ENCODE measurements at places on chromosomes 1 and 21.

- DNase-seq, result no peak
Measured at GRCh38 chr21:42108554-42109340, 37.6 kb downstream of the UMODL1 start.

GRCh38 chr21:45847870-45848269 is 133.7 kb upstream of the COL6A1 start:
- no peak for DNase-seq

DNA sequence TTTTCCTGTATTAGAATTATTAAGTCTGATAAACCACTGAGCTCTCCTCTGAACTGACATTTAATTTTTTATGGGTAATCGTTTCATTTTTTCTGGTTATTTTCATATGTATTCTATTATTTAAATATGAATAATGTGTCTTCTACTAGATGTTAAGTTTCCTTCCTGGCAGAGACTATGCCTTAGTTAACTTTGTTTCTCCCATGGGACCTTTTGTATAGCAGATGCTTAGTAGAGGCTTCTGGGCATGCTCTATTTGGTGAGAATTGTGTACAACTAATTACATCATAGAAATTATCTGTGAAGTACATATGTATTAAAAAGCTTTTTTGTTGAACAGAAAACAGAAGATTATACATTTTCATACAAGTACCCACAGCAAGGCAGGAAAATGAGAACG is 23.4 kb downstream of the CTBS start:
- DNase-seq, result no peak

GRCh38 chr1:158101927-158102326 is 78.8 kb upstream of the CD1D start:
- DNase-seq, result no peak

DNA sequence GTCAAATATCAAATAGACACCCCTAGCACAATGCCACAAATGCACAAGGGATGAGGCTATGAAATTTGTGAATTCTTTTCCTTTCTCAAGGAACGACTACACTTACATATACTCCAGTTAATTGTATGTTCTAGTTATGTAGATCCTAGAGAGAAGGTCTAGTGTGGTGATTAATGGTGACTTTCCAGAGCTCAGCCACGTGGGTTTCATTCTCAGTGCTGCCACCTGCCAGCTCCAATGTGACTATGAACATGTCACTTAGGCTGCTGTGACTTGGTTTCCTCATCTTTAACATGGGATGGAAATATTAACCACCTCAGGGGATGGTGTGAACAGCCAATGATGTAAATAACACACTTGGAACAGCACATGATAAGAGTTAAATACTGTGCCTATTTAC is 138.3 kb downstream of the APP start:
- no peak for DNase-seq

- no peak for DNase-seq
Measured at GRCh38 chr1:83006271-83006670, 992.7 kb downstream of the TTLL7 start.

- no peak for DNase-seq
Measured at GRCh38 chr1:202649553-202650392, 60.5 kb downstream of the SYT2 start.

GRCh38 chr21:37266515-37267221 is 466 bp downstream of the VPS26C start:
- DNase-seq, result no peak

- DNase-seq, result no peak
Measured at GRCh38 chr1:31390071-31390470, 17.2 kb upstream of the FABP3 start.

DNA sequence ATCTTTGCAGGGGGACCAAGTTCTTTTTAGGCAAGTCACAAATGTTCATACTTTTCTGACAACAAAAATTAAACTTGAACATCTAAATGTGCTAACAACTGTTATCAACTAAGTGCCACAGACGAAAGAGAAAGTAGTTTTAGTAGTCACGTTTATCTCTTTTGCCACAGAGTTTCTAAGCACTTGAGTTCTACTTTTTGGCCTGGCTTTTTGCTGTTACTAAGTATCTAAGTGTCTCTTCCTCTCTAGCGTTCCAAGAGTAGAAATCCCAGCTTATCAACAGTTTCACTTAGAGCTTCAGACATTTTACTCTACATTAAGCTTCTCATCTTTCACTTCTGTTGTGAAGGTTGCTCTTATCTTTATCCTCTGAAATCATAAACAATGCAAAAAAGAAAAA is 34.2 kb downstream of the GATAD2B start:
- DNase-seq, result no peak

DNA sequence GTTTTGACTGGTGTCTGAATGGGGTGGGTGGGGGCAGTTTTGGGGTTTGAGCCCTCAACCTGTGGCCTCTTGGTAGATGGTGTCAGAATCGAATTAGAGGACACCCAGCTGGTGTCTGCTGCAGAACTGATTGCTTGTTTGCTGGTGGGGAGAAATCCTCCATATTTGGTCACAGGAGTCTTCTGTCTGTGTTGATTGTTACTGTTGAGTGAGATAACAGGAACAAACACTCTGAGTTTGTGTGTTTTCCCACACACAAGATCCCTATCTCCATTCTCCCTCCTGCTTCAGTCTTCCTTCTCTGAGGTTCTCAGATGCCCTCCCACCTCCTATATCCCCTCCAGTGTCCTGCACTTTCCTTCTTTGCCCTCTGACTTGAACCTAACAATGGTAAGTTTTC is 19.1 kb upstream of the CGN start:
- DNase-seq, result no peak

DNA sequence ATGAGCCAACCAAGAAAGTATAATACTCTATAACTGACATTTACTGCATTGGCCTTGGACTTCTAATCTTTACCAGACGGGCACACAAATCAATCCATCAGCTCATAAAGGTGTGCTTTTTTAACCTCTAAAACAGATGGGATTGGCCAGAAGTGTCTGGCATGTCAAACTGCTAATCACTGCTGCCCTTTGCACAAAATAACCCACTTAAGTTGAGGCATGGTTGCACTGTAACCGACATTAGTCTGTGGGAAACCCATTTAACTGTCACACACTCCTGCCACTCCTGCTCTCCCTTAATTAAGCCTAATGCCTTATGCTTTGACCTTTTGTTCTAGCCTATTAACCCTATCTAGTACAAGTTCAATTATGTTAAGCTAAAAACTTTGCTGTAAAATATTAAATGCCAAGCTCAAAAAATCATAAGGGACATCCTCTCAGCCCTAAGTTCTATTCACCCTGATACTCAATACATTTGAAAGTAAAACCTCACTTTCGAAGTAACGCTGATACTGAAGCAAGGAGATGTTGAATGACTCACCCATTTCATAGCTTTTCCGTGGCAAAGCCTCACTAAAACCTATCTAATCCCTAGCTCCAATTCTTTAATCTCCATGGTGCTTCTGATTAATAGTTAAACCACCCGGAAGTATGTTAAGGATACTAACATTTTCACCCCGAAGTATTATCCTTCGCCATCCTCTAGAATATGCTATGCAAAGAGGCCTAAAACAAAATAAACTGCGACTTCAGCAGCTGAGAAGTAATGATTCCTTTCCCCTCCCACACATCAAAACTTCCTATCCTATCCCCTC is 12.9 kb downstream of the NRIP1 start:
- DNase-seq, result no peak

GRCh38 chr1:26094076-26094669 is 17.5 kb upstream of the PDIK1L start:
- DNase-seq, result no peak

DNA sequence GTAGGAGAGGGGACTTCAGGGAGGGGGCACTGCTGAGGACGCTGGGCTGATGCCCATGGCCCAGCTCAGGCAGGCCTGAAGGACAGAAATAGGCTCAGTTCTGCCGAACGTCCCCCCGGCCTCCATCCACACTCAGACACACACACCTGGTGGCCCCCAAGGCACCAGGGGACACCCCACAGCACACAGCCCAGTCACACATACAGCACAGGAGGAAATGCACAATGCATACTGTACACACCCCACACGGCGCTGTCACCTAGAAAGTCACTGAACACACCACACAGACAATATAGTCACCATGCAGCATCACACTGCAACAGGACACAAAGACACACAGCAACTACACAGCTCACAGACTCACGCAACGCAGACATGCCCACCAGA is 562 bp downstream of the SYTL1 start:
- no peak for DNase-seq

DNA sequence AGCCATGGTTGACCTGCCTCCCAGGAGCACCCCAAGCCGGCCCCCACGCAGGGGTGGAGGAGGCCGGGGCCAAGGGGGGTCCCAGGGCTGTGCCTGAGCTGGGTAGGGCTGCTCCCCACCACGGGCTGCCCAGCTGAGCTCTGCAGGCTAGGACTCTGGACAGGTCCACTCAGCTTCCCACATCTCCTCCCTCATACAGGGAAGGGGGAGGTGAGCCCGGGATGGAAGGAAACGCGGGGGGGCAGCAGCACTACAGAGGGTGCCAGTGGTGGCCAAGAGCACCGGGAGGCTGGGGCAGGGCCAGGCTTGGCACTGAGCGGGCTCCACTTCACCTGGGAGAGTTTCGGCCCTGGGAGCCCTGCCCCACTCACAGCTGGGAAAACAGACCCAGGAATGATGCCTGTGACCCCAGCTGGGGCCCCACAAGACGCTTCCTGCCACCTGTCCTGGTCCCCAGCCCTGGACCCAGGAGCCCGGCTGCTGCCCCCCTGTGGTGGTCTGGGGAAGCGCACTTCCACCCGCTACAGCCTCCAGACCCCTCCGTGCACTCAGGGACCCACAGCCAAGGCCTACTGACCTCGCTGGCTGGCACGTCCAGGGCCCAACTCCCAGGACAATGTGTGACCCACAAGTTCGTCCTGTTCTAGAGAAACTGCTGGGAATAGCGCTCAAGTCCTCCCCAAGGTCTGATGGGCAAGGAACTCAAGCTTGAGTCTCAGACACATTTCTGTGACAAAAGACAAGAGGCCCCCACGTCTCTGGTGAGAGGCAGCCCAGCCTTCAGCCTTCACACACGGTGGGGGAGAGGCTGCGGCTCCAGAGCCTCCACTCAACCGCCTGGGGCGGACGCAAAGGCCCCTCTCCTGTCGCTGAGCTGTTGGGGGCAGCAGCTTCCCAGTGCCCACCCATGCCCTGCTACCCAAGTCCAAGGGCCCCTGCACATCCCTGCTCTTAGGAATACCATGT is 3.0 kb downstream of the AURKAIP1 start:
- peak; percentile 66 for DNase-seq

DNA sequence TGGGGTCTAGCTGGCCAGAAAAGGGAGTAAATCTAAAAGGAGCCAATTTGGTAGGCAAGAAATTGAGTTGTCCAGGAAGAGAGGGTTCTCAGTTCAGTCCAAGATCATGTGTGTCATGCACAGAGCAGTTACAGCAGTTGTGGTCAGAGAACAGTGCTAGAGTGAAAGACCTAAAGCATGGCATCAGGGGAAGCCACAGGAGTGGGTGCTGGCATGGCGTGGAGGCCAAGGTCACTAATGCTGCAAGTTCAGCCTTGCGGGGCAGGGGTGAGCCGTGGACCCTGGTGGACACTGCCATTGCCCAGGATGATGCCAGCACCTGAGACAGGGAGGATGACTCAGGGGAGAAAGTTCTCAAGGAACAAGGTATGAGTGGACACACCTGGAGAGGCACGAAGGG is 16.6 kb upstream of the TMEM125 start:
- no peak for DNase-seq

DNA sequence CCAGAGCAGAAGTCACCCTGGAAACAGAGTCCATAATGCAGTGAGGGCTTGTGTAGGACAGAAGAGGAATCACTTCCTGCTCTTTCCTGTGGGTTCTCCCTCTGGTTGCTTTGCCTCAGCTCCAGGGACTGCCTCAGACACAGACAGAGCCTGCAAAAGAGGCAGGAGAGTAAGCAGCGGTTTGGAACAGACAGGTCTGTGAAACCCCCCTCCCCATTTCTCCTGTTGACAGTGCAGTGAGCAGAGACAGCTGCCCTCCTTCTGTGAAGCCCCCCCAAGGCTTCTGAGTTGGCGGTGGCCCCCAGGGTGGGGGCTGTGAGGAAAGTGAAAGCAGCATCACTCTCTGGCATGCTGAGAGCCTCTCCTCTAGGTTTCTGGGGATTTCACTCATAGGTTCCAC is 53.0 kb downstream of the MAB21L3 start:
- no peak for DNase-seq

DNA sequence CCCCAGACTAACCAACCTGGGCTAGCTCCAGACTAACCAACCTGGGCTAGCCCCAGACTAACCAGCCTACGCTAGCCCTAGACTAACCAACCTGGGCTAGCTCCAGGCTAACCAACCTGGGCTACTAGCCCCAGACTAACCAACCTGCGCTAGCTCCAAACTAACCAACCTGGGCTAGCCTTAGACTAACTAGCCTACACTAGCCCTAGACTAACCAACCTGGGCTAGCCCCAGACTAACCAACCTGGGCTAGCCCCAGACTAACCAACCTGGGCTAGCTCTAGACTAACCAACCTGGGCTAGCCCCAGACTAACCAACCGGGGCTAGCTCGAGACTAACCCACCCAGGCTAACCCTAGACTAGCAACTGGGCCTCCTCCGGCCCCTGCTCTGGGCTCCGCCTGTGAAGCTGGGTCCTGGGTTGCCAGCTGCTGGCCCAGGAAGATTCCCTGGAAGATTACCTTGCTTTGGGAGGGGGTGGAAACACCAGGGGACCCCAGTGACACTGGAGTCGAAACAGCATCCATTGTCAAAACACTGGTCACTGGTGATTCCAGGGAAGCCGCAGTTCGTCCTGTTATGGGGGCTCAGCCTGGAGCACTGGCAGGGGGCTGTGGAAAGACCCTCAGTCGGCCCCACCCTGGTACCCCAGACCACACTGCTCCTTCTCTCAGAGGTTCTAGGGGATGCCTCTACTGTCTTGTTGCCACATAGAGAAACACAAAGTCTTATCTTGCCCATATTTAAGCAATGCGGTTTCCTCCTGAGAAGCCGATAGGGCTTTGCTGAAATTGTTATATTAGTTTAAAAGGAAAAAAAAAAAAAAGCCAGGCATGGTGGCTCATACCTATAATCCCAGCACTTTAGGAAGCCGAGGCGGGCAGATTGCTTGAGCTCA is 1.1 kb downstream of the TFF2 start:
- DNase-seq, result no peak

- DNase-seq, result no peak
Measured at GRCh38 chr21:45057886-45058285, 16.5 kb upstream of the ADARB1 start.

GRCh38 chr1:116449578-116449977 is 76.5 kb downstream of the ATP1A1 start:
- DNase-seq, result no peak

- no peak for DNase-seq
Measured at GRCh38 chr1:16927256-16927655, 5.5 kb downstream of the CROCC start.

All from activated T-helper 1 cell treated with Interleukin-2 at 50 U/mL for 16 hours (primary cell).